EH (cell line): ENCODE measurements at places on chromosomes 1 and 21.

DNA sequence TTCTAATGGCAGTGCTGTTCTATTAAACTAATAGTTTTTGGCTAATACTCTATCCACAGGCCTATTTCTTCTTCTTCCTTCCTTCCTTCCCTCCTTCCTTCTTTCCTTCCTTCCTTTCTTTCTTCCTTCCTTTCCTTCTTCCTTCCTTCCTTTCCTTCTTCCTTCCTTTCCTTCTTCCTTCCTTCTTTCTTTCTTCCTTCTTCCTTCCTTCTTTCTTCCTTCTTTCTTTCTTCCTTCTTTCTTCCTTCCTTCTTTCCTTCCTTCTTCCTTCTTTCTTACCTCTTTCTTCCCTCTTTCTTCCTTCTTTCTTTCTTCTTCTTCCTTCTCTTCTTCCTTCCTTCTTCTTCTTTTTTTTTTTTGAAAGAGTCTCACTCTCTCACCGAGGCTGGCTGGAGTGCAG, 31.7 kb downstream of the CCDC190 start:
- no peak for DNase-seq

DNA sequence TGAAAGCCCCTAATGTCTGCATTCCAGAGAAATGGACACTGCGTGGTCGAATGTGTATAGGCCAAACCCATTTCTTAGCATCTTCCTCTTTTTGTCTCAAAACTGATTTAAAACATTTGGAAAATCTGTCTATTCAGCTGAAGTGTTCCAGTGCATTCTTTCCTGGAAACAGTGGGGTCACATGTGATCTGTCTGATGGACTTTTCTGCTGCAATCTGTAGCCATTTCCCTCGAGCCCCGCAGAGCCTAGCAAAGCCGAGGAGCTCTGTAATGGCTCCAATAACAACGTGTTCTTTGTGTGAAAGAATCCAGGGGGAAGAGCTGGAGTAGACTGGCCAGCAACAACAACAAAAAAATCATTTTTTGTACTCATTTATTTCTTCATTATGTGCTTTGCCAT, 329.3 kb downstream of the BARHL2 start:
- DNase-seq: no peak

DNA sequence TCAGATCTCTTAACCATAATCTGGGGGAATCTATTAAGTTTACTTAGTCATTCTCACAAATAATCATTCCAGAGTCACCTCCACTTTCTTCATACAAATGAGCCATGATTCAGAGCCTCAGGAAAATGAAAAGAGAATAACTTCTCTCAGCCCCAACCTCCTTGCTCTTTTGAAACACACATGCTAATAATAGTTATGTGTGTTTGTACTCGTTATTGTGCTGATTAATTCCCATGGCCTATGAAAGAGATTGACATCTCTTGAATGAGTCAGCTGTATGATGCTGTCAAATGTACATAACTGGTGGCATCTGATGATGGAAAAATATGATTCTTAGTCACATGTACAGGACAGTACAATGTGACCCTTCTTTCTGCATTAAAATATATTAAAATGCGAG, 41.5 kb downstream of the DTL start:
- peak; percentile 18 for DNase-seq

DNA sequence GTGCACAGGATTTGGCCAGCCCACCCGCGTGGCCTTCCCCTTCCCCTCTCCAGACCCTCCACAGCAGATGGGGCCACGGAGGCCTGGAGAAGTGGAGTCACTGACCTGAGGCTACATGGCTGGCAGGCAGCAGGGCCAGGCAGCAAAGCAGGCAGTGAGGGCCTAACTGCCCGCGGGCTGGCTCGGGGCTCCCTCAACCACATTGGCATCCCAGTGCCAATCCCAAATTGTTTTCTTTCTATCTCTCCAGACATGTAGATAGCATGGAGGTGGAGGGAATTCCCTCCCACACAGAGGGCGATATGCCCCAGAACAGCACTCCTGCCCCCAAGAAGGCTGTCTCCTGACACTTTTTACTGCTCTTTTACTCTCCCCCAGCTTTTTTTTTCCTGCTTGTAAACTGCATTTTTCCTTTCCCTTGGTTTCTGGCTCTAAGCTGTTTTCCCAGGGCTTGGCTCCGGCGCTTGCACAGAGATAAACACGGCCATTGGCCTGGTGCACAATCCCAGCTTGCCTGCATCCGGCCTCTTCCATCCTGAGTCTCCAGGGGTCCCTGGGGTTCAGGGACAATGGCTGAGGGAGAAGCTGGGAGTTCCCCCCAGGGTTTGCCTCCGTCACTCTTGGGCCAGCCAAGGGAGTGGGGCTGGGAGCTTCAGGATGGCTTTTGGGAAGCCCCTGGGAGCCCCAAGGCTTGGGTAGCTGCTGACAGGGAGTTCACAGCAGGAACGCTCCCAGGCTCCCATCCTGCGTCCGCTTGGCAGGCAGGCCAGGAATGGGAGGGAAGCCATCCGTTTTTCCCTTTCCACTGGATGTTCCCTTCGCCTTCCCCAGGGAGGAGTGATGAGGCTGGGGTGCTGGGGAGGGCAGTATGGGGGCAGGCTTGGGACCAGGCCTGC, 7.0 kb downstream of the EPHX1 start:
- peak; percentile 24 for DNase-seq

- DNase-seq: no peak
Observed at GRCh38 chr1:4970532-4970931, 316.1 kb downstream of the AJAP1 start.

DNA sequence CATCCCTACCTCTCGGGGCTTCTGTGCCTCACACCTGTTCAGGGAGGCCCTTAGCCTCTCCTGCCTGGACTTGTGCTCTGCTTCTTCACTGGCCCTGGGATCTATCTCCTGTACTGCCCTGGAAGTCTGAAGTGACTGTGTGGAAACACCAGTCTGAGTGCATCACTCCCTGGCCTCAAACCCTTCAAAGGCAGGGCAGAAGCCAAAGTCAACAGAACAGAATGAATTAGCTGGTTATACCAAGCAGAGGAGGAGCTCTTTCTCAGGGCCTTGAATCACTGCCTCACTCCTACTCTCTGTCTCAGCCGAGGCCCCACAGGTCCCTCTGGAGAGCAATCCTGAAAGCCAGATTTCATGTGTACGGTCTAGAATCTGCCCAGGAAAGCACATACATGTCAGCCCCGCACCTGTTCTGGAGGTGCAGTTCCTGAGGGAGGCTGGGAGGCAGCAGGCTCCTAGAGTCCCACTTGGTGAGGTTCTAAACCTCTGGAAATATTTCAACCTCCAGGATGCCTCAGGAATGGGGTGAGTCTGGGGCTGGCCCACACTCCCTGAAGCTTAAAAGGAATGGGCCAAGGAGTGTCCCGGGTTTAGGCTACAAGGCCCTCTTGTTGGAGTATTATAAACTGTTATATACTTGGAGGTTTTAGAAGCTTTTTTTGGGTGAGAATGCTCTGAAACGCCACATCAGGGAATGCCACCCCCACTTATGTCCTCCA, 98.3 kb downstream of the ABCA4 start:
- DNase-seq: peak; percentile 94

GRCh38 chr1:92519043-92519442, 32.3 kb upstream of the GFI1 start:
- DNase-seq: no peak

GRCh38 chr1:169387399-169387798, 19.4 kb downstream of the BLZF1 start:
- DNase-seq: no peak

GRCh38 chr1:64242895-64243756, 39.7 kb downstream of the UBE2U start:
- DNase-seq: peak; percentile 43

DNA sequence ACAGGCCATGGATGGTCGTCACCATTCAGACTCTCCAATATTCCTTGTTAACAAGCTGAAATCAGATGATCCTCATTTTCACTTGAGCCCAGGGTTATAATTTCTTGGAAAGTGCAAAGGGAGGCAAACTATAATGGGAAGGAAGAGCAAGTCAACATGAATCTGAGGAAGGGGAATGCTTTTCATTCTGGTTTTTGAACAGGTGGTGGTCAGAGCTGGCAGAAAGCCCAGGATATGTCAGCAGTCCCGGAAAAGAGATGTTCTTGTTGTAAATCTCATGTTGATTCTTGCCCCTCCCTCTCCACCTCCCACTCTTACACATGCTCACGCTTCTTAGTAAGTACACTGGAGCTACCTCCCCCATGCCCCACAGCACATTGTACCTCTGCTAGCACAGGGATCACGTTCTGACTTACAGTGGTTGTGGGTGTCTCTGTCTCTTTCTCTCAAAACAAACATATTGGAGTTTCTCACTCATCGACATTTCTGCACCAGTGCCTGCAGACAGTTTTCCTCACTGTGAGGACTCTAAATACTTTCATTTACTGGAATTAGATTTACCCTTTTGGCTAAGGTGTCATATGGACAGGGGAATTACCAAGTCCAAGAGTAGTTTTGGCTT, 77.6 kb downstream of the XCL2 start:
- peak; percentile 39 for DNase-seq

GRCh38 chr1:66438062-66438461, 95.9 kb upstream of the SGIP1 start:
- DNase-seq: peak; percentile 62

GRCh38 chr1:211685823-211686222, 10.4 kb upstream of the NEK2 start:
- no peak for DNase-seq

- DNase-seq: no peak
Observed at GRCh38 chr1:27095576-27095975, 59.3 kb downstream of the SLC9A1 start.

DNA sequence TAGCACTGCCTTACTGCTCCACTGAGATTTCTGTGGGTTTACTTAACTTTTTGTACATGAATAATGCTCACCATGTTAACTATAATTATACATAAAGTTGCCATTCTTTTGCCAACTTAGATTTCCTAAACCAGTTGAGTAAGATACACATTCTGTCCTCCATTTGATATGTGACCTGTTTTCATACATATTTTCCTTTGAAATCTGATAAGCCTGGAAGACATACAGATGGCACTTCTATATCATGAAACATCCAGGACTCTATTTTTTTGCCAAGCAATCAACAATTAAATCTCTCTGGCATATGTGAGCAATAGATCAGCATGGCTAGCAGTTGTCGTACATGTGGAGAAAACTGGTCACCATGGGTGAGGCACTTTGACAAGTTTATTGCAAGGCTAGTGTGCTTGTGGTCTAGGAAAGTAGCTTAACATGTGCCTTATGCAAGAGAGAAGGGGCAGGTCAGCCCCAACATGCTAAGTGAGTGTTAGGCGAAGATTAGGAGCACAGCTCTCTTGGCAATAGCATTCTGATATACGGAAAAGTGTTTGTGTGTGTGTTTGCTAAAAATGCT, 14.2 kb downstream of the PRRX1 start:
- peak; percentile 52 for DNase-seq

- peak; percentile 90 for DNase-seq
Observed at GRCh38 chr1:43868741-43869067, 64.9 kb upstream of the ARTN start.

DNA sequence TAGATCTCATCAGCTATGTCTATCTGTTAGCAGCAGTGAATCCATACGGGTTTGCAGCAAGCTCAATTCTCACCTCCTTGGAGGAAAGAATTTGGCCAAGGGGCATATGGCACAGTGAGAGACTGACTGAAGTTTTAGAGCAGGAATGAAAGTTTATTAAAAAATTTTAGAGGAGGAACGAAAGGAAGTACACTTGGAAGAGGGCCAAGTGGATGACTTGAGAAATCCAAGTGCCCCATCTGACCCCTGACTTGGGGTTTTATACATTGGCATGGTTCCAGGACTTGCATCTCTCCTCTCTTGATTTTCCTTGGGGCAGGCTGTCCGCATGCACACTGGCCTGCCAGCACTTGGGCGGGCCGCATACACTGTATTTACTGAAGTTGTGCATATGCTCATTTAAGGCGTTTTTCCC, 9.2 kb upstream of the OSBPL9 start:
- peak; percentile 52 for DNase-seq

DNA sequence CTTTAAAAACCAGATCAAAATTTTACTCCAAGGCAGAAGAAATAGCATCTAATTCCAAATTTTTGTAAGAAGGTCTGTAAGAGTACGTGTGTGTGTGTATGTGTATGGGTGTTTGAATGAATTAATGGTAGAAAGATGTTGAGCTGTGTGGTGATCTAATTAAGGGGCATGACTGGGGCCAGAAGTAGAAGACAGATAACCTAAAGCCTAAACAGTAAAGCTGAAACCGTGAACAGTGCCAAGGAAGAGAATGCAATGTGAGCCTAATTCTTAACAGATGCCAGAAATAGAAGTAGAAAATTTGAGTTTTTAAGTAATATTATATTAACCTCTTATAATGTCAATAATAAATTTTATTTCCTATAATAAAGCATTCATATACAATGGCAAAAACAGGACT, 38.2 kb downstream of the BRINP3 start:
- no peak for DNase-seq

DNA sequence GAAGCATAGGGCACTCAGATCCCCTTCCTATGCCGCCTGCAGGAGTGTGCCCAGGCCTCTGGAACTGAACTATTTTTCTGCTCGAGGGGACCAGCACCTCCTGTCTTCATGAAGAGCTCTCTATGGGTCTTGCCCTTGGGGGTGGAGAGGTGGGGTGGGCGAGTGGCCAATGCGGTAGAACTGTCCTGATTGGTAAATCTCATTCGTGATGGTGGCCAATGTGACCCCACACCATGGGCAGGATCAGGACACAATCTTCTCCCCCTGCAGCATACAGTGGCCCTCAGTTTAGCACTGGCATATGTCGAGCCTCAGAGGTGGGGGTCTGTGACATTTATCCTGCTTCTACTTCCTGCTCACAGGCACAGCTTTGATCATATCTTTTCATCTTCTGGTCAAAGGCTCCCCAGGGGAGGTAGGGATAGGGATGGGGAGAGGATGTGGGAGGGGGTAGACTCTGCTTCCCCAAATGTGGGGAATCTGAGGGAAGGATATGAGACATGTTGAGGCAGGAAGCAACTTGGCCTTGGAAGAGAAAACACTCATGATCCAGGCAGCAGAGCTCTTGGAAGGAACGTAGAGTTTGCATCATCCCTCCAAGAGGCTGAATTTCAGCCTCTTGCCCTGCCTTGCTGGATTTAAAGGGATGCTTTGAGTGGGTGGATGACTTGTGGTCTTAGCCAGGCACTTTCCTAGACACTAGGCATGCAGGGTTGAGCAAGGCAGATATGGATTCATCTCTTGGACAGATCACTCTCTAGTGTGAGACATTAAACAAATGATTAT, 81.8 kb downstream of the LAMC2 start:
- DNase-seq: peak; percentile 97

DNA sequence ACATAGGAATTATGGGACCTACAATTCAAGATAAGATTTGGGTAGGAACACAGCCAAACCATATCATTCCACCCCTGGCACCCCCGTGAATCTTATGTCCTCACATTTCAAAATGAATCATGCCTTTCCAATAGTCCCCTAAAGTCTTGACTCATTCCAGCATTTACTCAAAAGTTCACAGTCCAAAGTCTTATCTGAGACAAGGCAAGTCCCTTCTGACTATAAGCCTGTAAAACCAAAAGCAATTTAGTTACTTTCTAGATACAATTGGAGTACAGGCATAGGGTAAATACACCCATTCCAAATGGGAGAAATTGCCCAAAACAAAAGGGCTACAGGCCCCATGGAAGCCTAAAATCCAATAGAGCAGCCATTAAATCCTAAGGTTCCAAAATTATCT, 138.9 kb downstream of the PLPPR5 start:
- no peak for DNase-seq
